ENCODE measurements at places on chromosomes 7 and 10.

DNA sequence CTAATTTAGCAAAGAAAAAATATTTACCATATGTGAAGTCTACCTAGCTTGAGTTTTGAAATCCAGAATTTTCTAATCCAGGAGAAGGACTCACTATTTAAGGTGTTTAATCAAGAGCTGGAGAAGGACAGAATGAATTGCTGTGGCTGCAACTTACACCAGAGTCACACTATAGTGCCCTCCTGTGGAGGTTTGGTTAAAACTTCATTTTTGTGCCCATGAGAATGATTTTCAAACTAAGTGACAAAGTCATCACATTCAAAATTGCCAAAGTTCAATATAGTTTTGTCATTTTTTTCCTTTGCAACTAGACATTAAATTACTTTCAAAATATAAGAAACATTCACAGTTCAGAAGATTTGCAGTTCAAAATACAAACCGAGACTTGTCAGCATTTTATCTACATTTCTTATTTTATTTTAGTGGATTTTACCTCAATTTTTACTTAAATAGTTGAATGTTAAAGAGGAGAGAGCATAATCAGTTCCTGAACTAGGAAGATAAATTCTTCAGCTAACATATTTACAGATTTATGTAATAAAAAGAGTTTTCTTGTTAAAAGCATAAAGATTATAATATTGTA is 70.7 kb downstream of the CABCOCO1 start:
- no peak for DNase-seq

DNA sequence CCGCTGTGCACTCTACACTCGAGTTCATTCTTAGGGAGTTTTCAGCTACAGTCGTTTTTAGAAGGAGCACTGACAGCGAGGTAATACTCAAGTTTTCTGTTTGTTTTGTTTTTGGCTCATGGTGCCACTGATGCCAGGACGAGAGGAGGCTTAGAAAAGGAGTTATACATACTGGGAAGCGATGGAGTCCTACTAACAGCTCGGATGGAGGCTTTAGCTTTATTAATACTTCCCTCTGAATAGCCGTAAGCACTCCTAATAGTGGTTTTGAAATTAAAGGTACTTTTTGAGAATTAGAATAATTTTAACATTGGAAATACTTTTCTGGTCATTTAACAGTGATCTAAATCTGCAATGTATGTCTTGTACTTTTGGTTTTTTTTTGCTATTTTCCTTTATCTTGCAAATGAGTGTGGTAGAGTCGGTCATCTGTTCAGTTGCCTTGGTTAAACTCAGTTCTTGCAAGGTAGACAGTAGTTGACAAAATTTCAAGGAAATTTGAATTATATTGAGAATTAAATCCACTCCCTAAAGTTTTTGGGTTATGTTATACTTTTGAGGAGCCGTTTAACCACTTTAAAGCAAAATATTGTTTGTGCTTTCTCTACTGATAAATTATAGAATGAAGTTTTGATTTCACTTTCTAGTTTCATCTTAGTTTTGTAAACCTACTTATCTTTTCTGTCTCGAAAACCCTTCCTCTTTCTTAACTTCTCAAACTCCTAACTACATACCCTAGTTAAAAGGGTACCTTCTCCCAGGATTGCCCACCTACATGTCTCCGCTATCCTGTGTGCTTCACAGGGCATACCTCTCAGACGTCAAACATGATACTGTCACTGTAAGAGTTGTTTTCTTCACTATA is 1.5 kb downstream of the HBP1 start:
- DNase-seq: no peak

DNA sequence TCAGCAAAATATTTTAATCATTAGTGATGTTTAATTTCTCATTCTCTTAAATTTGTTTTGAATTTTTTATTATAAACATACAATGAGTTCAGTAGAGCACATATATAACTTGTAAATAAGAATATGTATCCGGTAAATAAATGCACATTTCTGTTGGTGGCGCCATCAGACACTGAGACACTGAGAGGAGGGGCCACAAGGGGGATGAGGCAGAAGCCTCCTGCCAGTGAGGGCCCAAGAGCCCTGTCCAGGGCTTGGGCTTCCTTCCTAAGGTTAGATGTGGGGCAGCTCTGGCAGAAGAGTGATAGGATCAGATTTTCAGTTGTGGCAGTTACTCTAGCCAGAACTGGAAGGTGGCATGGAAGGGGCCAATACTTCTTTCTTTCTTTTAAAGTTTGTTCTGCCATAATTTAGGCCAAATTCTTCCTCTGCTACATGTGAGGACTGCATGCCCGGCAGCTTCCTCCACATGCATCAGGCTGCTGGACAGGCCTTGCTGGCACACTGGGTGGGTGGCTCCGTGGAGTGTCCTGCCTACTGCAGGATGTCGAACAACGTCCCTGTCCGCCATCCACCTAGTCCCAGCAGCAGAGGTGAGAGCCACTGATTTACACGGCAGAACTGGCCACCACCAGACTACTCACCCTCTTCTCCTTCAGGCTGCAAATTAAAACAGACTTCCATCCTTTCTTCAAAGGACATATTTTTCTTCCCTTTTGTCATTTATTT is 13.2 kb downstream of the PTPRN2 start:
- DNase-seq: no peak

DNA sequence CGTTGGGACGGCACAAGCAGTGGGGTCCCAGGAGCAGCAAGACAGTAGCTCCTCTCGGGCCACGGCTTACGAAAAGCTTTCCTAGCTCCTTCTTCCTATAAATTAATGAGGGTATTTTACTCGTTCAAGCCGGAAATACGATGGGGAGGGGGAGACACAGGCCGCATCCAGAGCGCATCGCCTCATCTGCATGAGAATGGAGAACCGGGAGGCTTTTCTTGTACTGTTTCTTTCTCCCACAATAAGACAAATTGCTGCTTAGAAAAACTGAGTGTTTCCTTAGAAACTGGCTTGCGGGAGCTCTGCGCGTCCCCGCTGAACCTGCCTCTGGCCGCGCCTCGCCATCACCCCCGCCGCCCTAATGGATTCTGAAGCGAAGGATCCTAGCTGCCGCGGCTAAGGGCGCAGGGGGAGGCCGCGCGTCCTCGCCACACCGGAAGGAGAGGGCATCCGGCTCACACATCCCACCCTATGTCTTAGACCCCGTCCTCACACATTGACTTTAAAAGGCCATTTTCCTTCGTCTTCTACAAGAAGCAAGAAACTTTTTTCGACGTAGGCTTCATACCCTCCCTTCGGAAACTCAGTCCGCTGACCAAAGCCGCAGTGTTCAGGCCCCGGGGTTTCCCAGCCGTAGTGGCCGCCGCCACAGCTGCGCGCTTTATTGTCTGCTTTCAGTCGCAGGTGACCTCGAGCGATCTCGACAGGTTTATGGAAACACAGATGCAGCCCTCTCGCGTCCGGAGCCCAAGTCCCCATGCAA is 8.8 kb downstream of the NXPH1 start:
- no peak for DNase-seq

DNA sequence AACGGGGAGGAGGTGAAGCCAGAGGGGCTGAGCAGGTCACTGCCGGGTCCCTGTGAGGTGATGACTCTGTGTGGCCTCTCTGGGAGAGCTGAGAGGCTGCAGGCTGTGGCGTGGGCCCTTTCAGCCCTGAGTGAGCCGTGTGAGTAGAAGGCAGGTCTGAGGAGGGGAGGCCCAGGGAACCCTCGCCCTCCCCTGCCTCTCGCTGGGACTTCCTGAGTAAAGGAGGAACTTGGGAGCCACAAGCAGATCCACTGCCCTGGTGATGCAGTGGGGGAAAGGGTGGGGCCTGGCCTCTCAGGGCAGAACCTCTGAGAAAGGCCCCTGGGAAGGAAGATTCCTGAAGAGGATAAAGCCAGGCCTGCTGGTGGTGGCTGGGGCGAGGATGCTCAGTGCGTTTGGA is 22.8 kb downstream of the EEPD1 start:
- no peak for DNase-seq

GRCh38 chr10:18710201-18710653 is 51.0 kb downstream of the ARL5B start:
- no peak for DNase-seq

DNA sequence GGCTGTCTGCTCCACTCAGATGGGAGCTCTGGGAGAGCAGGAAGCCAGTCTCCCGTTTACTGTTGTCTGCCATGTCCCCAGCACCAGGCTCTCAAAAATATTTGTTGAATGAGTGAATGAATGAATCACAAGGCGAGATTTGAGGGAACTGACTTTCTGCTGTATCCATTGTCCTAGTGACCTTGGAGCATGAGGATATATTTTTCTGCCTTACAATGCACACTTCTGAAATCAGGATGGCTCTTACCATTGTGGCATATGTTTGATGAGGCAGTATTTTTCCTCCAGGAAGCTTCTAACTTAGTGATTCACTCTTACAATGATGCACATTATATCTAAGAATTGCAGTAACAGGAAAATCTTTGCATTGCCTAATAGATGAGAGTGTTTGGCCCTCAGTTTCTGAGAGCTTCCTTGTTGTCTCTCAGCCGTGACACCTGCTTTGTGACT is 136.4 kb downstream of the RPS24 start:
- no peak for DNase-seq

DNA sequence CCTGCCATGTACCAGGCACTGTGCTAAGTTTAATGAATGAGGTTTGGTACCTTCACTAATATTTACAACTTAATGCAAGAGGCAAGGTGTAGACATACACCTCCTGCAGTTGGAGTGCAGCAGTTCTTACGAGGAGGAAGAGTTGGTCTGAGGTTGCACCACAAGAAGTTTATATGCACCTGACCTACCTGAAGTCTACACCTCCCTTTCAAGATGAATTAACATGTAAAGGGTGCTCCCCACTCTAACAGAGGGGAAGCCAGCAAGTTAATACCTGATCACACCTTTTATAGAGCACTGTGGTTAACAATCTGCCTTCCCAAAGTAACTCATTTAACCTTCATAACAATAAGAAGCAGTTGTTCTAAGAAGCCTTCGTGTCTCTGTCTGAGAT is 120.0 kb downstream of the LYZL1 start:
- no peak for DNase-seq

GRCh38 chr7:91228927-91229558 is 35.2 kb upstream of the FZD1 start:
- DNase-seq: no peak

- DNase-seq: no peak
Measured at GRCh38 chr7:359766-360361, 69.9 kb downstream of the FOXL3 start.
